ENCODE measurements at places on chromosomes 13 and 19.

- peak; percentile 79 for DNase-seq
Measured at GRCh38 chr19:10112037-10112761, 706 bp downstream of the P2RY11 start.

GRCh38 chr19:55251341-55252081 lies 7.3 kb downstream of the PPP6R1 start:
- DNase-seq = no peak

- no peak for DNase-seq
Measured at GRCh38 chr19:4472174-4472974, at the start of gene HDGFL2. Gene HDGFL2, plus strand, starts transcription at chr19:4472297. Its CDS starts 54 bp downstream, at chr19:4472351.

DNA sequence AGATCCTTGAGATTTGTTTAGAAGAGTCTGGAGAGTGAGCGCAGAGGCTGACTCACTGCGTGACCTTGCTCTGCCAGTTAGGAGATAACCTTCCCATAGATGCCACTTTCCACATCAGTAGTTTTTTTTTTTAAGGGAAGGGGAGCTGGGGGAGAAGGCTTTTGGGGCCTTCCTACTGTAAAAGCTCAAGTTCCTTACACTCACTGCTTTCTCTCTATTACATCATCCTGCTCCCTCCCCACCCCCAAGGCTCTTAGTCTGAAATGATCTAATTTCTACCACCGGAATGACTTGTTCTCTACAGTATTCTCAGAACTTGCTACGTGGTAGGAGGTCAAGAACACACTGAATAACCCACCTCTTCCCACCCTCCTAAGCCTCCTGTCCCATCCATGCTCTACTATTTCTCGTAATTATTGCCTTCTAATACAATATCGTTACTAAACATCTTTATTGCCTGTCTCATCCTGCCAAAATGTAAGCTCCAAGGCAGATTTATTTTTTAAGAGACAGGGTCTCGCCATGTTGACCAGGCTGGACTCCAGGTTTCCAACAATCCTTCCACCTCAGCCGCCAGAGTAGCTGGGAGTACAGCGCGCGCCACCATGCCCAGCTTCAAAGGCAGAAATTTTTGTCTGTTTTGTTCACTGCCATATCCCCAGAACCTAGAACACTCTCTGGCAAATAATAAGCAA lies 1.2 kb downstream of the LONP1 start:
- DNase-seq = no peak

DNA sequence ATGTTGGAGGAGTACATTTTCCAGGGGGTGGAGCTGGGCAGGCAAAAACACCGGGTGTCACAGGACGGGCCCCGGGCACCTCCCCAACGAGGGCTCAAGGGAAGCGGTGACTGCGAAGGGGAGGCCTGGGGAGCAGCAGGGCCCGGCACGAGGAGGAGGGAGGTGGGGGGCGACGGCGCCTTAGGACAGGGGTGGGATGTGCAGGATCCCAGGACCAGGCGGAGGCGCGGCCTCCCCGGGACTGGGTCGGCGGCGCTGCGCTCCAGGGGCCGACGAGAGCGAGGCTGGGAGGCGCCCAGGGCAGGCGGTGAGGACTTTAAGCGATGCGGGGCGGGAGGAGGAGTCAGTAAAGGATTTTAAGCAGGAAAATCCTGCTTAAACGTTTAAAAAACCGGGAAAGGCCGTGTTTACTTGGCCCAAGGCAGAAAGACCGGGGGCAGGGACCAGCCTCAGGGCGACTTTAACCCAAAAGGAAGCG lies 427 bp downstream of the ZNF160 start:
- DNase-seq = peak; percentile 67

GRCh38 chr13:80901111-80901510 lies 560.2 kb upstream of the SPRY2 start:
- DNase-seq = no peak

DNA sequence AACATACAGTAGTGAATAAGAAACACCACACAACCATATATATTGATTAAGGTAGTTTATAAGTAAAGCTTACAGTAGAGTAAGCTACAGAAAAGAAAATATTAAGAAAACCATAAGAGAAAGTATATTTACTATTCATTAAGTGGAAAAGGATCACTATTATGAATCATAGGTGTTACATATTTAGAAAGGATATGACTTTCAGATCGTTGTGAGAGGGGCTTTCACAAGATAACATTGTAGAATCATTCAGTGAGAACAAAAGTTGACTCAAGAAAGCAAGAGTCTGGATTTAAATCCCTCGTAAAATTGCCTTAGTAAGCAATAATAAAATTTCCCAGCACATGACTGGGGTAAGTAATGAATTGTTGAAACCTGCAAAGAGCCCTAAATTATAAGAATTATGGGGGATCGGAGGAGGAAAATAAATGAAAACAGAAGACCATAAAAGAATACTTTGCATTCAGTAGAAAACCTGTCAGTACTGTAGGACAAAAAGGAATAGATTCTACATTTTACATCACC lies 6.0 kb downstream of the UFM1 start:
- no peak for DNase-seq

DNA sequence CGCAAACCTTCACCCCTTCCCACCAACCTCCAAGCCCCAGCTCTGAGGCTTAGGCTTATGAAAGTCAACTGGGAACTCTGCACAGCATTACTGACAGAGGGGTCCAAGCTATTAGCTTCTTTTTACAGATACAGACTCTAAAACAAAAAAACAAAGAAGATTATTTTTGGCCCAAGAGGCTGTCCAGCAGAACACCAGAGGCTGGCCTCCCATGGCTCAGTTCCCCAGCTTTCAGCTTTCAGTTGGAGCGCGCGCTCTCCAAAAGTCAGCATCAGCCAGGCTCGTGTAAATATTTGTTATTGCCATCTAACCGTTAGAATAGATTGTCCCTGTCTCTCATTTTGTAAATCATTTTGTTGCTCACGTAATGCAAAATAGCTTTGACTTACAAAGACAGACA lies 58.4 kb downstream of the ZIC5 start:
- DNase-seq = no peak

DNA sequence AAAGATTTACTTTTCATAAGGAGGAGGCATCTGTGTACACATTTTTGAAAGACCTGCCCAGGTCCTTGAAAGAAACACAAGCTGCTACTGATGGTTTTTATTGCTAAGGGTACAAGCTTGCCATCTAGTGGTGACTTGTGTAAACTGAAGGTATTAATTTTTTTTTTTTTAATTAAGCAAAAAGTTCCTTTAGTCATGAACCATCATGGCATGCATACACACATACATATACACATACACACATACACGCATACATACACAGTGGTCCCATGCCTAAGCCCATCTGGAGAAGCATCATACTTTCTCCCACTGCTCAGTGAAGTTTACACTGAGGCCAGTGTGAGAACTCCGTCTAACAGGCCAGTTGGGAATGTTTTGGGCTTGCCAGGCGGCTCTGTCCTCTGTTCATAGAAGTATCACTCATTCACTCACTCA lies 312.5 kb downstream of the DCLK1 start:
- no peak for DNase-seq

GRCh38 chr13:35760735-35761281 lies 284.3 kb upstream of the MAB21L1 start:
- no peak for DNase-seq

Data from upper lobe of right lung (tissue), 1 donor.